ENCODE measurements at places on chromosomes 7 and 10.

DNA sequence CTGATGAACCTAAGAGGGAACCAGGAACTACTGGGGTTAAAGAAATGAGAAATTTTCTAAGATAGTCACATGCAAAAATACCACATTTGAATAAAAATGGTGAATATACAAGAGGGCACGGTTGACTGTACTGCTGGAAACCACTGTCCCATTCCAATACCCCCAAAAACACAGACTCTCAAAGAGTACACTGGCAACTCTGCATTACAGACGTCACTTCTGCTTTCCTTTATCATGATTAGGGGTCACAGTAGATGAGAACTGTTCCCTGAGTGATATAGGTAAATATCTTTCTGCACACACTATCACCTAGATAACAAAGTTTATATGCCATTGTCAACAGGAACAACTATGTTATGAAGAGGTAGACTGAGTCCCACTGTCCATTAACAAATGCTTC is 69.5 kb downstream of the RAPGEF5 start:
- no peak for DNase-seq

- no peak for DNase-seq
Observed at GRCh38 chr7:139648391-139648861, 124.9 kb downstream of the CLEC2L start.

DNA sequence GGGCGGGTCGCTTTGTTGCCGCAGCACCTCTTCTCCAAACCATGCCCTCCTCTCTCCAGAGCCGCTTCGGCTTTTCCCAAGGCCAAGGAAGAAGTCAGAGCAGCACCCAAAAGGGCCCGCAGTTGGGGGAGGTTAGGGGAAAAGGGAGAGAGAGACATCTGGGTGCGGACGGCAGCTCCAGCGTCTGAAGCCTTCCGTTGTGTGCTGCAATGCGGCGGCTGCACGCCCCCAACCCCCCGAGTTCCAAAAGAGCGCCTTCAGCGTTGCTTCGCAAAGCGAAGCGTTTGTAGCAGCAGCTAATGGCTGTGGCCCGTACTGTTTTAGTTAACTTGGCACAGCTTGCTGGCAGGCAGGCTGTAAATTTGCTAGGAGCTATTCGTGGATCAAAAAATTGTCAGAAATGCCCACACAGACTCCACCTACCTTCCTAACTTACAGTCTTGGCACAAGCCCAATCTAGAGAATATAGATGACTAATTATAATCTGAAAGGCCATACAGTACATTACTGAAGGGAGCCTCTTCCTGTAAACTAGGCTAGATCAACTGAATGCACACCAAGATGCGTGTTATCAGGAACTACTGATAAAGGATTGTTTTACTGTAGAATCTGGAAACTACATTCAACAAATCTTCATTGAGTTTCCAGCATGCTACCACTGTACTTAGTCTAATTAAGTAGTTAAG is 1.1 kb upstream of the KBTBD2 start:
- peak; percentile 73 for DNase-seq

GRCh38 chr7:51970961-51971665 is 654.5 kb upstream of the COBL start:
- peak; percentile 4 for DNase-seq
